ENCODE measurements at places on chromosomes 7 and 10.
A peak's percentile ranks its signal among the peaks of the same experiment; 100 is the strongest.

GRCh38 chr10:31055573-31056251, 24.0 kb upstream of the ZNF438 start:
- DNase-seq = no peak

GRCh38 chr7:18496341-18496700, 772 bp downstream of the HDAC9 start:
- no peak for DNase-seq

- no peak for DNase-seq
Observed at GRCh38 chr7:18788026-18788425, 292.5 kb downstream of the HDAC9 start.

DNA sequence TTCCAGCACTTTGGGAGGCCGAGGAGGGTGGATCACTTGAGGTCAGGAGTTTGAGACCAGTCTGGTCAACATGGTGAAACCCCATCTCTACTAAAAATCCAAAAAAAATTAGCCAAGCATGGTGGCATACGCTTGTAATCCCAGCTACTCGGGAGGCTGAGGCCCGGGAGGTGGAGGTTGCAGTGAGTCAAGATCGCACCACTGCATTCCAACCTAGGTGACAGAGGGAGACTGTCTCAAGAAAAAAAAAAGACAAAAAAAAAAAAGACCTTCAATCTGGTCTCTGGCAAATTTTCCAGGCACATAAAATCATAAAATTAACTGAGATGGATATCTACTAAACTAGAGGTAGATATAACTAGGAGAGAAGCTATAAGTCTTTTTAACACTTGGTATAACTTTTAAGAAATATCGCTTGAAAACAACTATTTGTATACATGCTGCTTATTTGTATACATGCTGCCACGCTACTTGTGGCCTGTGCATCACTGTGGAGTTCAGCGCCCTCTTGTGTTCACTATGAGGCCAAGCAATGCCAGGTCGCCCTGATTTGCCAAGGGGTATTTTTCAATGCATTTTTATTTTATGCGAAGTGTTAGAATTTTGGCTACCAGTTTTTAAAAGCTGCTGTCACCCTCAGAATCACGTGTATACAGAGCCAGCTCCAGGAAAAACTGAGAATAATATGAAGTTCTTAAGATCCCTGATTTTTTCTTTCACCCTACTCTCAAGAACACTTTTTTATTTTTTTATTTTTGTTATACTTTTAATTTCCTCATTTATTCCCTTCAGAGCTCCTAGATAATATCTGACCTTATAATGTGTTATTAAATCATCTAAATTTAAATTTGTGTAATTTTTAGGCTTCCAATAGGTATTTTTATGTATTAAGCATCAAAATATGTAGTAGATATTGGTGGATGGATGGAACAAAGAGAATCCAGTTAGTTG, 26.7 kb downstream of the CYCS start:
- DNase-seq = peak; percentile 52

DNA sequence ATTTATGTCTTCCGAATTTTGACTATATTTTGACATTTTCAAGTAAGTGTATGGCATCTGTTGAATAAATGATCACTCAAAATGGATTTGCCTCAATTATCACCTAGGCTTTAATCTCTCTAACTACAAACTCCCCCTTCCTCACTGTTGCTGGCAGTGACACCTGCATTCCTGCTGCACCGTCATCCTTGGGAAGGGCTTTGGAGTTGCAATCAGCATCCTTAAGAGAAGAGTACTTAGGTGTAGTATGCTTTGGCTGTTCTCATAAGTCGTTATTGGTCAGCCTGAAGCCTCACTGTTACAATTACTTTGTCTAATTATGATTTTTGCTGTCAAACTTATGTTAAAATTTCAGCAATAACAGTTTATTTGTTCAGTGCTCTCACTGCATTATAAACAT, 415.0 kb downstream of the NRG3 start:
- DNase-seq = no peak

GRCh38 chr10:9819756-9820494, 1197.7 kb upstream of the CELF2 start:
- DNase-seq = no peak

- no peak for DNase-seq
Observed at GRCh38 chr10:11576092-11576809, 35.2 kb downstream of the USP6NL start.
